ENCODE measurements at places on chromosomes 16 and 17.

- DNase-seq, result peak; percentile 83
Measured at GRCh38 chr17:45172541-45173286, 11.0 kb downstream of the HEXIM2 start.

DNA sequence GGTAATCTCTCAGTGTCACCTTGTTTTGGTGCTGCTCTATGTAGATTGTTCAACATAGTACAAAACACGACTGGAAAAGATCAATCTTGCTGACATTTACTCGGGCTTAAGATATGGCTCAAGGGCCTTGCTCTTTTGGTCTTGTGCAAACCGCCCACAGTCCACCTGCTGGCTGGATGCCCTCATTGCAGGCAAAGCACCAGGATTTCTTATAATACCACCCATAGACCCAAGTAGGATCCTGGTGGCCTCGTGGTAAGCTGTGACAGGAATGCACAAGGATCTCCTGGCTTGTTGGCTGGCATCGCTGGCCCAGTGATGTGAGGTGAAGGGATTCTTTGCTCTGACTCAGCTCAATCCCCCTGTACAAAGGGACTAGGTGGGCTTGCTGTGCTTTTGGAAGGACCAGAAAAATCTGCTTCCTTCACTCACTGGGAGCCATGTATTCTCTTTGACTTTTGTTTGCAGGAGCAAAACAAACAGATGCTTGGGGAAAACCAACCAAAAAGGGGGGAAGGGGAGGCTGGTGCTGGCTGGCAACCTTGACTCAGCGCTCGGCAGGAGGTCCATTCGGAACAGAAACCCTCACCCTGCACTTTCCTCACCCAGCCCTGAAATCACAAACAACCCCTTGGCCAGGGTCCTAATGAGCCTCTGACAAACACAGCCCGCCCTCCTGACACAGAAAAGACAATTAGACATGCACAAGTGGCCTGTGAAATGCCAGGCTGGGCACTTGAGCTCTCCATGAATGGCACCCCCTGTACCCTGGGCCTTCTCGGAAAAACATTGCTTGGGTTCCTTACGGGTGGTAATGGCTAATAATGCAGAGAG lies 36.6 kb upstream of the MED9 start:
- DNase-seq, result peak; percentile 48

- no peak for DNase-seq
Measured at GRCh38 chr17:946510-947236, 32.9 kb downstream of the NXN start.

GRCh38 chr16:56610017-56610608 lies 1.7 kb downstream of the MT2A start:
- peak; percentile 97 for DNase-seq

DNA sequence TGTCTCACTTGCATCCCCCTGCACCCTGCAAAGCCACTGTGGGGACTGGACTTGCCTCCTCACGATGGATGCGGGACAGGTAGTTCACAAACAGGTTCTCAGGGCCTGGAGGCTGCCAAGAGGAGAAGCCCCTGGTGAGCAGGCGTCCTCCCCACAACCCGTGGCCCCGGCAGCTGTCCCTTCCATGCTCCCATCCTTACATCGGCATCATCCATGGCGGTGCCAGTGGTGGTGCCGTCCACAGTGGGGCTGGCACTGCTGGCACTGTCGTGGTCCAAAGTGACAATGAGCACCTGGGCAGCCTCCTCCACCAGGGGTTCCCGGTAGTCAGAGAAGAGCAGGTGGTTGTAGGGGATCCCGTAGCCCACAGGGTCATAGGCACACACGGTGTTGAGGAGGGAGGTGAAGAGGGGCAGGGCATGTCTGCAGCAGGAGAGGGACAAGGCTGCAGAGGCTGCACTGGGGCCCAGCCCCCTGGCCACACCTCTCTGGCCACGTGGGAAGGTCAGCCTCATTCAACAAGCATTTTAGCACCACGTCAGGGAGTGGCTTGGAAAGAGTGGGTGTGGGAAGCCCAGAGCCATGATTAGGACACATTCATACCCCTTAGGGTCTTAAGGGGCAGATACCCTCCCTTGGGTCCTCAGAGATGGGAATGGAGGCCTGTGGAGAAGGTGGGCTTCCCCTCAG lies 12.6 kb downstream of the HID1 start:
- peak; percentile 55 for DNase-seq

- DNase-seq, result no peak
Measured at GRCh38 chr17:40352779-40353394, 11.7 kb downstream of the GJD3 start.

DNA sequence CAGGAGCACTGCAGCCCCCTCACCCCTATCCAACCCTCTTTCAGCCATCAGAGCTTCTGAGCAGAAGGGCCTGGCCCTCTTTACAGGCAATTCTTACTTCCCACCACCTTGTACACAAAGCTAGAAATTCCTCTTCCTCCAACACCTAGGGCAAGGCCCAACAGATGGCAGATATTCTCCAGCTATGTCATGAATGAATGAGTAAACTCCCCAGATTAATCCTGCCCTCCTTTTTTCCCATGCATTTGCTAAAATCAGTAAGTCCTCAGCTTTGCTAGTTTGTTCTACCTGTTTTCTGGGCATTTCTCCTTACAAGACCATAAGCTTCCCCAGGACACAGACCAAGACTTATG lies 20.4 kb upstream of the MRPS23 start:
- peak; percentile 37 for DNase-seq

GRCh38 chr17:43114151-43114552 lies 11.0 kb downstream of the BRCA1 start:
- DNase-seq, result no peak

Measured in bronchial epithelial cell (primary cell).